Type B pancreatic cell (in vitro differentiated cells): ENCODE measurements at places on chromosomes 6 and 20. TPM values are rescaled to one million over a fixed set of nuclear protein-coding genes. Genes with fewer than 3 reads are reported as not detected.

- no peaks in the 10 kb centered on the region for H3K4me1 ChIP-seq
- no peaks in the 10 kb centered on the region for H3K36me3 ChIP-seq
- H3K27me3 ChIP-seq: no peaks in the 10 kb centered on the region
Observed at GRCh38 chr6:129893640-129894039, 32.5 kb upstream of the TMEM244 start.

- H3K27me3 ChIP-seq: no peaks in the 10 kb centered on the region
- peaks cover 12% of the 10 kb centered on the region for H3K36me3 ChIP-seq
- DNase-seq: no peak
- H3K27ac ChIP-seq: no peak overlapping the region
Observed at GRCh38 chr6:167045828-167046580, 46.8 kb downstream of the CEP43 start.

- no peak overlapping the region for H3K27ac ChIP-seq
- no peak overlapping the region for H3K4me3 ChIP-seq
- H3K4me1 ChIP-seq: no peaks in the 10 kb centered on the region
- H3K27me3 ChIP-seq: no peaks in the 10 kb centered on the region
Observed at GRCh38 chr6:9204171-9204570, 768.8 kb upstream of the SLC35B3 start.

GRCh38 chr6:81996414-81996813, 243.9 kb upstream of the TENT5A start:
- H3K27me3 ChIP-seq: no peaks in the 10 kb centered on the region
- peaks cover 15% of the 10 kb centered on the region for H3K4me1 ChIP-seq
- no peak for DNase-seq
- no peak overlapping the region for H3K27ac ChIP-seq

DNA sequence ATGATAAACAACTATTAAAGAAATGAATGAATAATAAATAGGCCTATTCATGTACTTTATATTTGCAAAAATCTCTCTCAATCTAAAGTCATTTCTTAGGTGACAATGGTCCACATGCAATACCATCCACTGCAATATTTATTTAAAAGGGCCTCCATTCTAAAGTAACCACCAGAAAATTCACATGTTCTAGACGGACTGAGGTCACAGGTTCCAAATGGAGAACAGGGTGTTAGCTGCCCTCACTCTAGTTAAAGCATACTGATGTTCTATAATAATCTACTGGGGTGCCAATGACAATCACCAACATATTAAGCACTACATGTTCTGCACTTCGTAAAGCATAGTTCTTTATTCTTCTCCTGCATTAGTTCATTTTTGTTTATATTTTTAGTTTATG, 1.2 kb downstream of the HBS1L start:
- H3K4me3 ChIP-seq: peak overlapping the region; percentile 99
- DNase-seq: no peak
- peaks cover 14% of the 10 kb centered on the region for H3K4me1 ChIP-seq
- peak overlapping the region; percentile 99 for H3K27ac ChIP-seq
- peaks cover 3% of the 10 kb centered on the region for H3K27me3 ChIP-seq

GRCh38 chr6:133688705-133689492, 200.0 kb upstream of the TCF21 start:
- no peak for DNase-seq
- H3K4me3 ChIP-seq: no peak overlapping the region
- H3K27me3 ChIP-seq: peaks cover 8% of the 10 kb centered on the region
- H3K27ac ChIP-seq: no peak overlapping the region
- no peaks in the 10 kb centered on the region for H3K36me3 ChIP-seq
- H3K4me1 ChIP-seq: no peaks in the 10 kb centered on the region

- peak overlapping the region; percentile 11 for H3K27ac ChIP-seq
- DNase-seq: no peak
- H3K36me3 ChIP-seq: peaks cover 22% of the 10 kb centered on the region
- H3K27me3 ChIP-seq: no peaks in the 10 kb centered on the region
- H3K4me3 ChIP-seq: no peak overlapping the region
Observed at GRCh38 chr6:111800821-111801220, 72.4 kb downstream of the FYN start.

- peaks cover 3% of the 10 kb centered on the region for H3K36me3 ChIP-seq
- H3K27ac ChIP-seq: no peak overlapping the region
- no peak for DNase-seq
- peaks cover 32% of the 10 kb centered on the region for H3K4me1 ChIP-seq
- peaks cover 16% of the 10 kb centered on the region for H3K27me3 ChIP-seq
- H3K4me3 ChIP-seq: no peak overlapping the region
Observed at GRCh38 chr6:149166747-149167146, 150.8 kb upstream of the TAB2 start.

- H3K4me3 ChIP-seq: peak overlapping the region; percentile 67
- H3K36me3 ChIP-seq: peaks cover under 1% of the 10 kb centered on the region
- H3K27ac ChIP-seq: peak overlapping the region; percentile 82
- peaks cover 7% of the 10 kb centered on the region for H3K4me1 ChIP-seq
- no peak for DNase-seq
Observed at GRCh38 chr6:75524322-75524972, 30.8 kb upstream of the FILIP1 start.

DNA sequence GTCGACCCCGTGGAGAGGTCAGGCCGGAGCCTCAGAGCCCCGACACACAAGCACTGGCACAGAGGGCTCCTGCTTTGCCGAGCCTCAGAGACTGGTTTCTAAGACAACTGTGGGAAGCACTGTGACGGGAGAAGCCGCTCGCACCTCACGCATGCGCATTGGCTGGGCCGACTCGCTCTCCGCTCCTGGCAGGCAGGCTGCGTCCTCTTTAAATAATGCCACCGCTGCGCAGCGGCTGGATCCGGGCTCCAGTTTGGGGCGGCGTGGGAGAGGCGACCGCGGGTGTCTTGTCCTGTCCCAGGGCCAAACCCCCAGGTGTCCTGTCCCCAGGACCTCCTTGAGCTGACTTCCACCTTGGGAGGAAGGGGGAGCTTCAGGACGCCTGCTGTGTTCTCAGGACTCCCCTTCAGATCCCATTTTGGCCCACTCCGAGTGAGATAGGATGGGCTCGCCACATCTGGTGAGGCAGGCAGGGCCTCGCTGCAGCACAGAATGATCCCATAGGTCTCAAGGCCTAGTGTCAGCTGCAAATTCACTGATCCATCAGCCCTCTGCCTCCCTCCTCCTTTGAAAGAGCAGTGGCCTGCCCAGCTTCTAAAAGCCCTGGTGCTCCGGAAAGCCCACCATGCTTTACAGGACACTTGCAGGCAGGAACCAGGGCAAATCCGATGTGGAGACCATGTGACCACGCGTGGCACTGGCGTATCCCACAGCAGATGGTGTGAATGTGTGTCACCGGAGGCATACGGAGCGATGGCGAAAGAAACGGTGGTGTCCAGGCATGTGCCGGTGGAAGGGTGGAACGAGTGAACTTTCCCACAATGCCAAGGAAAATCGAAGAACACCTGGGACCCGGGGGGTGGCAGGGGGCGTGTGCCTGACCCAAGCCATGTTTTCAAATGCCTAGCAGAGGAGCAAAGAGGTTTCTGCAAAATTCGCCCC, 169.3 kb upstream of the ZNF337 start:
- H3K27me3 ChIP-seq: peaks cover 87% of the 10 kb centered on the region
- peak; percentile 79 for DNase-seq
- H3K4me3 ChIP-seq: peak overlapping the region; percentile 76
- no peak overlapping the region for H3K27ac ChIP-seq
- H3K36me3 ChIP-seq: no peaks in the 10 kb centered on the region

GRCh38 chr20:40863355-40863919, 165.2 kb upstream of the TOP1 start:
- peaks cover 30% of the 10 kb centered on the region for H3K4me1 ChIP-seq
- H3K36me3 ChIP-seq: no peaks in the 10 kb centered on the region
- peaks cover 10% of the 10 kb centered on the region for H3K27me3 ChIP-seq
- no peak overlapping the region for H3K4me3 ChIP-seq

DNA sequence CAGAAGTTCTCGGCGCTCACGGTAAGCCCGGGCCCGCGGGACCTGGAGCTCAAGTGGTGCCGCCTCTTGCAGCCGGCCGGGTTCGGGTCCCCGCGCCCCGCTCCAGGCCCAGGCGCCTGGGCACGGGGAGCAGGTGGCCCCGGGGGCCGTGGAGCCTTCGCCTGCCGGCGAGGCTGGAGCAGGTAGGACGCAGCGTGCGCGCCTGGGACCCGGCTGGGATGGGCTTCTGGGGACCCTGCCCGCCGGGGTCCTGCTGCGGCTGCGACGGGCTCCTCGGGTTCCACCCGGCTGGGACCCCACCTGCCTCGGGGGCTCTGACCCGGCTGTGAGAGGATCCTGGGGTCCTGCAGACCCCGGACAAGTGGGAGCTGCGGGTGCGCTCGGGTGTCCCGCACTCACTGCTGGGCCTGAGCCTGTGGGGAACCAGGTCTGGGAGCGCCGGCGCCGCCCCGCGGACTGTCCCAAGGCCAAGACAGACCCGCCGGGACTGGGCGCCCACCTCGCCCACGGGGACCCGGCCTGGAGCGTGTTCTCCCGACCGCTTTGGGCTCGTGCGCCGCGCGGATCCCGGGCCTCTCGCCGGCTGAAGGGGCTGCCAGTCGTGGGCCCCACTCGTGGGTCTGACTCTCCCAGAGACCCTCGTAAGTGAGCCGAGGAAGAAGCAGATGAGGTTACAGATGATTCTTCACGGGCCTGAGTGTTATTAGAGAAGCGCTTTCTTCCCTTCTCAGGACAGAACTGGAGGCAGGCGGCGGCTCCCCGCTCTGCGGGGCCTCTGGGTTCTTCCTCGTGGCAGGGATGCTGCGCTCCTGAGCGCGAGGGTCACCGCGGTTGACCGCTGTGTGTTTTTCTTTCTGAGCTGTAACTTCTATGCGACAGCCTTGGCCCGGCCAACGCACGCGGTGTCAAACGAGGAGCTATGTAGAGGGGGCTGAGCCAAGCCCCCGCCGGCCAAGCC, 729 bp downstream of the SMOC2 start:
- H3K27ac ChIP-seq: no peak overlapping the region
- DNase-seq: no peak
- no peaks in the 10 kb centered on the region for H3K36me3 ChIP-seq
- peak overlapping the region; percentile 76 for H3K4me3 ChIP-seq
- peaks cover 22% of the 10 kb centered on the region for H3K4me1 ChIP-seq

- DNase-seq: no peak
- no peaks in the 10 kb centered on the region for H3K4me1 ChIP-seq
- H3K4me3 ChIP-seq: no peak overlapping the region
- no peaks in the 10 kb centered on the region for H3K27me3 ChIP-seq
- H3K36me3 ChIP-seq: peaks cover 20% of the 10 kb centered on the region
Observed at GRCh38 chr20:56373942-56374341, 15.2 kb downstream of the FAM210B start.

DNA sequence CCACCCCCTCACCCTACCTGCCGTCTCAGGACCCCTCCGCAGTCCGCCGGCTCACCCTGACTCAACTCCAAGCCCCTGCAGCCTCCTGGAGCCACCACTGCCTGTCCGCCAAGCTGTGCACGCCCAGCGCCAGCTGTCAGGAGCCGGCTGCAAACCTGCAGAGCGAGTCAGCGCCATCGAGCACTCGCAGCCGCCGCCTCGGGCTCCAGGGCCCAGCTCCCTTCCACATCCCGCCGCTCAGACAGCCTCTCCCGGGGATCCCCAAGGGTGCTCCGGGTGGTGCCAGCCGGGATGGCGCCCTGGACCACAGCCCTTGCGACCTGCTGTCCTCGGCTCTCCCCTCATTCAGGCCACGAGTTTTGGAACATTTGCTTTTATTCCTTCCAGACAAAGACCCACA, 4.3 kb downstream of the TNNC2 start:
- H3K4me3 ChIP-seq: no peak overlapping the region
- H3K4me1 ChIP-seq: peaks cover 18% of the 10 kb centered on the region
- H3K27me3 ChIP-seq: peaks cover 24% of the 10 kb centered on the region
- H3K27ac ChIP-seq: no peak overlapping the region
- no peaks in the 10 kb centered on the region for H3K36me3 ChIP-seq

- H3K36me3 ChIP-seq: no peaks in the 10 kb centered on the region
- H3K27ac ChIP-seq: no peak overlapping the region
- H3K27me3 ChIP-seq: no peaks in the 10 kb centered on the region
Observed at GRCh38 chr6:49225471-49225870, 237.6 kb downstream of the MMUT start.

DNA sequence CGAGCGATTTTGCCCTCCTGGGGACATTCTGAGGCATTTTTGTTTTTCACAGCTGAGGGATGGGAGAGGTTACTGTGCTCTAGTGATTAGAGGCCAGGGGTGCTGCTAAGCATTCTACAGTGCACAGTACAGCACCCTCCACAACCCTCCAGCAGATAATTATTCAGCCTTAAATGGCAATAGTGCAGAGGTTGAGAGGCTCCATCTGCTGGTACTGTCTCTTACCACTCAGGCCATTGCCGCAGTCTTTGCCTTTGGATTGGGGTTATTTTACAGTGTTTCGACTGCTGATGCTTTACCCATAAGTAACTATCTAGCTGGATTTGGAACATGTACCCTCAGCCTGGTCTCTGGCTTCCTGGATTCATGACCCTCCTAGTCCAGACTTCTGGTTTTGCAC, 705.3 kb downstream of the KIF16B start:
- no peaks in the 10 kb centered on the region for H3K27me3 ChIP-seq
- DNase-seq: no peak
- no peaks in the 10 kb centered on the region for H3K36me3 ChIP-seq

DNA sequence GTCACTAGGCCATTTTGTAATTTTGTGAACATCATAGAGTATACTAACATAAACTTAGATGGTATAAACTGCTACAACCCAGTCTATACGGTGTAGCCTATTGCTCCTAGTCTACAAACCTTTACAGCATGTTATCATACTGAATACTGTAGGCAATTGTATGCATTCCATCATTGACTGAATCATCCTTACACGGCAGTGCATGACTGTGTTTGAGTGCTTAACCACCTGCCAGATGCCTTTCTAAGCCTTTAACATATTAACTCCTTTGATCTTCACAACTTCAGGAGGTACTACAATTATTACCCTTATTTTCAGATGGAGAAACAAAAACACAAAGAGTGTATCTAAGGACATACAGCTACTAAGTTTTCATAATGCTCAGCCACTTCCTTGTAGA, 14.0 kb downstream of the DPPA5 start:
- peaks cover 2% of the 10 kb centered on the region for H3K27me3 ChIP-seq
- H3K4me1 ChIP-seq: no peaks in the 10 kb centered on the region
- no peaks in the 10 kb centered on the region for H3K36me3 ChIP-seq
- H3K27ac ChIP-seq: no peak overlapping the region
- no peak for DNase-seq

DNA sequence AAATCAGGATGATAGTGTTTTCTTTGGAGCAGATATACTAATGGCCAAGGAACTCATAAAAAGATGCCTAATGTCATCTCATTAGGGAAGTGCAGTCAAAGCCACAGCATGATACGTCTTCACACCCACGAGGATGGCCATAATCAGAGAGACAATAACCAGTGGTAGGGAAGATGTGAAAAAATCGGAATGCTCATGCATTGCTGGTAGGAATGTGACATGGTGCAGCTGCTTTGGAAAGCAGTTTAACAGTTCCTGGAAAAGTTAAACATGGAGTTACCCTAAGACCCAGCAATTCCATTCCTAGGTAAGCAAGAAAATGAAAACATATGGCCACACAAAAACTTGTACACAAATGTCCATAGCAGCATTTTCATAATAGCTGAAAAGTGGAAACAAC, 29.9 kb downstream of the BCAS1 start:
- H3K4me1 ChIP-seq: no peaks in the 10 kb centered on the region
- no peak for DNase-seq

GRCh38 chr20:37852666-37853065, 50.3 kb upstream of the VSTM2L start:
- peaks cover 18% of the 10 kb centered on the region for H3K4me1 ChIP-seq
- H3K27me3 ChIP-seq: no peaks in the 10 kb centered on the region
- no peak overlapping the region for H3K27ac ChIP-seq
- peaks cover 30% of the 10 kb centered on the region for H3K36me3 ChIP-seq

VSX1 gene
- not detected in 2 replicates for total RNA-seq

ALDH8A1 gene
- 0.46 and 0.55 TPM in 2 replicates for total RNA-seq

BLTP3A gene
- total RNA-seq: 13.0 and 16.1 TPM in 2 replicates

ZSCAN12 gene
- 9.6 and 12.4 TPM in 2 replicates for total RNA-seq

SUMO4 gene
- total RNA-seq: 0.98 and 2.8 TPM in 2 replicates

CEBPB gene
- 23.0 and 54.1 TPM in 2 replicates for total RNA-seq

SEL1L2 gene
- total RNA-seq: not detected in 2 replicates

TNXB gene
- total RNA-seq: 20.8 and 22.2 TPM in 2 replicates

HTR1B gene
- total RNA-seq: 1.9 and 5.5 TPM in 2 replicates

ANKRD6 gene
- total RNA-seq: 33.0 and 34.0 TPM in 2 replicates

PI16 gene
- total RNA-seq: not detected in 2 replicates
